Pancreas (tissue), 10 donors: ENCODE measurements at places on chromosomes 5 and 9. TPM values are rescaled to one million over a fixed set of nuclear protein-coding genes. Genes with fewer than 3 reads are reported as not detected.

DNA sequence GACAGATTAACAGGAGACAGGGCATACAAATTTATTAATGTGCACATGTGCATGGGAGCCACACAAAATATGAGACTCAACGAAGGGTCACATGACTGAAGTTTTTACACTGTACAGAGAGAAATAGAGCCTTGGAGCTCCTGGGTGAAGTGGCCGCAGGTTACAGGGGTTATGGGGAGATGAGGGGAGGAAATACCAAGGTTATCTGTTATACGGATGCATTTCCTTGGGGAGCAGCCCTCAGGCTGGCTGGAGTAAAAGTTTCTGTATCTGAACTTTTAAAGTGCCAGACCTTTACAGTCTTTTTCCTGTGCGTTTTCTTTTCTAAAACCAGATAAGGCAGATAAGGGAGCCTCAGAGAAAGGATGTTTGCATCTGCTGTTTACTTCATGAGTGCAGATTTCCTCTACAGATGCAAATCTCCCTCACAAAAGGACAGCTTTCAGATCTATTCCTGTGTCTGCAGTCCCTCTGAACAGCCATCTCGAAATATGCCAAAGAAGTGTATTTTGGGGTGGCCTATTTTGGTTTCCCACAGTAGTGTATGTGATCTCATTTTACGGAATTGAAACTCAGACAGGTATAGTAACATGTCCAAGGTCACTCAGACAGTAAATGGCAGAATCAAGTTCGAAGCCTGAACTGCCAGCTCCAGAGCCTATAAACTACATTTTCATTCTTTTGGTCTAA lies 139.3 kb upstream of the FBXL17 start:
- no peak for DNase-seq

DNA sequence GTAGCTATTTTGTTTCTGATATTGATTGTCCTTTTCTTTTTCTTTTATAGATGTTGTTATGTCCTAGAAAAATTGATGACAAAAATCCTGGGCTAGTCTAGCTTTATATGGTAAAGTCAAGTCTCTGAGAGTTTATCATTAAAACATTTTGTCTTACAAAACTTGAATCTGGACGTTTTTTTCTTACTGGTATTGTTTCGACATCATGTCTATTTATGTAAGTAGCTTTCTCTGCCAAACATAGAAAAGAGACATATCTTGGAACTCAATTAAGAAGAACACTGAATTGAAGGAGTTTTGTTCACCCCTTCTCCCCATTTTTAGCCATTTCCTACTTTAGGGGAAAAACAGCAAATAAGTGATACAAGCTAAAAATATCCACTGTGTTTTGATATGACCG lies 151.5 kb downstream of the ISOC1 start:
- no peak for DNase-seq

- no peak for DNase-seq
Measured at GRCh38 chr9:124078641-124079040, 67.1 kb downstream of the LHX2 start.

GRCh38 chr9:93984860-93985259 lies 29.7 kb upstream of the BARX1 start:
- DNase-seq: no peak

GRCh38 chr9:100394816-100395215 lies 32.1 kb upstream of the MSANTD3 start:
- DNase-seq: no peak

DNA sequence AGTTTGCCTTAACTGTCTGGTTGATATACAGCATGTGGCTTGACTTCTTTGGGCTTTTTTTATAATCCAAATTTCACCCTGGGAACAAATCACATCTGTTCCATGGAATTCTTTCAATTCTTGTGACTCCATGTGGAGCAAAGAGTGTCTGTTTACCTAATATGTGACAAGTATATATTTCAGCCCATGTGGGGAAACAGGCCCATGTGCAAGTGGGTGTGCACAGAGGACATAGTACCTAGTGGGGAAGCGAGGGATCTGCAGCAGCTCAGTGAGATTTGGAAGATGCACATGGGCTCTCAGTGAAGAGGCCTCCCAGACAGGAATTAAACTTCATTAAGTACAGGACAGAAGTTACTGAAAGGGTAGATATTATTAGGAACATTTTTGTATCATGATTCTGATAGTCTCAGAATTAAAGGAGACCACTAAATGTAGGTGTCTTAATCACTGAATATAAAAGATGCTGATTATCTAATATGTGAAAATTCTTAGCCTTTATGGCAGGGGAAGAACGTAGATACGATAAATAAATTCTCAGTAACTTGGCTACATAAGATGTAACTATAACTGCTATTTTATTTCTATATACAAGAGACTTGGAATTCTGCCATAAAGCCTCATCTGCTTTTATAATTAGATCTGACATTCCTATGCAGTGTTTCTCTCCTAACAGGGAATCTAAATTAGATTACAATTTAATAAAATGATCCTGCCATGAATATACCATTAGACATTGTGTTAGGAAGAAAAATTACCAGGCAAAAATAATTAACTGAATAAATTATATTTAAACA lies 181.2 kb downstream of the SLC12A2 start:
- DNase-seq: no peak

GRCh38 chr5:93246090-93246855 lies 334.7 kb downstream of the NR2F1-AS1 start:
- DNase-seq: no peak

Gene FRRS1L
- 1.7 TPM for total RNA-seq

Gene TCF7
- total RNA-seq: 6.9 TPM
